ENCODE measurements at places on chromosomes 1 and 21. TPM values are rescaled to one million over a fixed set of nuclear protein-coding genes. Genes with fewer than 3 reads are reported as not detected.
A peak's percentile ranks its signal among the peaks of the same experiment; 100 is the strongest.

The WNT3A gene
- total RNA-seq: not detected

The AMY2A gene
- 0.64 TPM for total RNA-seq

GRCh38 chr1:235403593-235403992 is 36.4 kb downstream of the TBCE start:
- H3K4me1 ChIP-seq: peaks cover 3% of the 10 kb centered on the region
- H3K27ac ChIP-seq: no peak overlapping the region
- no peak overlapping the region for H3K4me3 ChIP-seq
- peaks cover 16% of the 10 kb centered on the region for H3K36me3 ChIP-seq
- H3K27me3 ChIP-seq: no peaks in the 10 kb centered on the region

GRCh38 chr1:230750576-230750975 is 3.4 kb downstream of the CAPN9 start:
- DNase-seq: no peak
- no peak overlapping the region for H3K4me3 ChIP-seq
- H3K27me3 ChIP-seq: no peaks in the 10 kb centered on the region
- H3K36me3 ChIP-seq: no peaks in the 10 kb centered on the region

The HSF2BP gene
- total RNA-seq: not detected

DNA sequence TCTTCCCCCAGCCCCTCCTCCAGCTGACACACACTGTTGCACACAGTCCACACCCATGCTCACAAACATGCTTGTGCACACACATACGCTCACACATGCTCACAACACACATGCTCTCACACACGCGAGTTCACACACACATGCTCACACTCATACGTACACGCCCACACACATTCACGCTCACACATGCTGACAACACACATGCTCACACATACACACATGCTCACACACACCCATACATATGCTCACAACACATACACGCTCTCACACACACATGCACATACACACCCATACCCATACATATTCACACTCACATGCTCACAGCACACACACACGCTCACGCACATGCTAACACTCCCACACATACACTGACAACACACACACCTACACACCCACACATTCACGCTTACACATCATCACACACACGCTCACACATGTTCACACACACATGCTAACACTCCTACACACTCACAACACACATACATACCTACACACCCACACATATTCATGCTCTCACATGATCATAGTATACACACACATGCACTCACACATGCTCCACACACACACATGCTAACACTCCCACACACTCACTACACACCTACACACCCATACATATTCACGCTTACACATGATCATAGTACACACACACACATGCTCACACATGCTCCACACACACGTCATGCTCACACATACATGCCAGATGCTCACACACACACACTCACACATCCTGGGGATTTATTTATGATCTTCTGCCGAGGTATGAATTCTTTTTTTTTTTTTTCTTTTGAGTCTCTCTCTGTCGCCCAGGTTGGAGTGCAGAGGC is 10.7 kb downstream of the DRAXIN start:
- H3K4me1 ChIP-seq: peaks cover 11% of the 10 kb centered on the region
- no peak overlapping the region for H3K4me3 ChIP-seq
- H3K36me3 ChIP-seq: no peaks in the 10 kb centered on the region

- no peak overlapping the region for H3K27ac ChIP-seq
- no peak for DNase-seq
- H3K36me3 ChIP-seq: no peaks in the 10 kb centered on the region
- H3K27me3 ChIP-seq: peaks cover 13% of the 10 kb centered on the region
- peaks cover 57% of the 10 kb centered on the region for H3K4me1 ChIP-seq
Observed at GRCh38 chr1:152107984-152108881, 7.0 kb downstream of the TCHH start.

GRCh38 chr1:226651732-226652105 is 87.4 kb downstream of the ITPKB start:
- H3K4me1 ChIP-seq: peaks cover 6% of the 10 kb centered on the region
- no peak overlapping the region for H3K27ac ChIP-seq
- no peaks in the 10 kb centered on the region for H3K27me3 ChIP-seq
- H3K4me3 ChIP-seq: no peak overlapping the region
- no peak for DNase-seq

The COL16A1 gene
- 29.2 TPM for total RNA-seq

The RCSD1 gene
- 34.2 TPM for total RNA-seq

The RNU1-4 gene
- 1,011 TPM for total RNA-seq

GRCh38 chr1:58749646-58750045 is 34.2 kb downstream of the JUN start:
- DNase-seq: no peak
- H3K4me3 ChIP-seq: no peak overlapping the region
- H3K27ac ChIP-seq: no peak overlapping the region
- H3K4me1 ChIP-seq: peaks cover 2% of the 10 kb centered on the region

GRCh38 chr21:36297938-36298572 is 21.9 kb upstream of the MORC3 start:
- H3K4me1 ChIP-seq: no peaks in the 10 kb centered on the region
- H3K27ac ChIP-seq: no peak overlapping the region
- H3K4me3 ChIP-seq: no peak overlapping the region
- no peaks in the 10 kb centered on the region for H3K27me3 ChIP-seq
- H3K36me3 ChIP-seq: no peaks in the 10 kb centered on the region

DNA sequence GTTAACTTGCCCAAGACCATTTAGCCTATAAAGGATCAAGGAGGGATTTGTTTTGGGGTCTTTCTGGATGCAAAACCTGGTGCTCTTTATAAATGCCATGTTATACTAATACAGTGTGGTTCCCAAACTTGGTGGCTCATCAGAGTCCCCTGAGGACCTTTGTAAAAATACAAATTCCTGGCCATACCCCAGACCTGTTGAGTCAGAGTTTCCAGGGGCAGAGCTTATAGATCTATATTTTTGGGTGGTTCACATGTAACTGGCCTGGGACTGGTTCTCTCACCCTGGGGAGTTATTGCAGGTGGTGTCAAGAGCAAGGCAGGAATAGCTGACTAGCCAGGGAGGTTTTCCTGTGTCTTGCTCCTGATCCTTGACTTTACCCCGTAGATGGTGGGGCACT is 136.9 kb upstream of the HNRNPU start:
- H3K36me3 ChIP-seq: no peaks in the 10 kb centered on the region
- no peak for DNase-seq
- H3K4me3 ChIP-seq: no peak overlapping the region
- no peaks in the 10 kb centered on the region for H3K4me1 ChIP-seq
- H3K27me3 ChIP-seq: no peaks in the 10 kb centered on the region
- no peak overlapping the region for H3K27ac ChIP-seq

DNA sequence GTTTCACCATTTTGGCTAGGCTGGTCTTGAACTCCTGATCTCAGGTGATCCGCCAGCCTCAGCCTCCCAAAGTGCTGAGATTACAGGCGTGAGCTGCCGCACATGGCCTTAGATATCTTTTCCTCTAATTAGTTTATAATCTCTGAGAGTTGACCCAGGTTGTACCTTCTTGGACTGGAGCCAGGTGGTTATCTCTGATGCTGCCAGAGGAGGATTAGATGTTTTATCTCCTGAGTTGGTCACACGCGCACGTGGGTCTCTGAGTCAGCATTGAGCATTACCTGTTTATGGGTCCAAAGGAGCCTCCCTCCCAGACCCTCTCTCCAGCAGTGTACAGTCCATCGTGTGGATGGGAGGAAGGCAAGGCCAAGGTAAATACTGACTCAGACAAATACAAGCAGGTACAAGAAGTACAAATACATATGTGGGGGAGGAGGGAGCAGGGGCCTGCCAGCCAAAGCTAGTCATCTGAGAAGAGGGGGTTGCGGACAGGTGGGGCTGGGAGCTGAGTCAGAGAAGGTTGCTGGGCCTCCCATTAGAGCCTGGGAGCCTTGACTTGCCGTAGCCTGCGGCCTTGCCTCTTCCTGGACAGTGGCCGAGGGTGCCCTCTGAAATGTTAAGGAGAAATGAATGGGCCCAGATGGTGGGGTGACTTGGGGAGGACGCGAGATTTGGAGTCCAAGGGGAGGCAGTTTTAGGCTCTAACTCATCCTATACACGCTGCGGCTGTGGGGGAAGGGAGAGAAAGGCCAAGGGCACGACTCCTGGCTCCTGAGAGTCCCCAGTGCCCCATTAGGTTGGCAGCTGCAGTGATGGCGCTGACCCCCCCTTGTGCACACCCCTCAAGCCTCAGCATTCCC is 13.1 kb downstream of the IL6R start:
- H3K4me3 ChIP-seq: no peak overlapping the region
- DNase-seq: no peak
- H3K36me3 ChIP-seq: no peaks in the 10 kb centered on the region
- H3K27me3 ChIP-seq: no peaks in the 10 kb centered on the region
- peak overlapping the region; percentile 97 for H3K27ac ChIP-seq

The RGS1 gene
- 0.34 TPM for total RNA-seq

The KCNE2 gene
- not detected for total RNA-seq

The C1orf226 gene
- total RNA-seq: 5.5 TPM

The PLEKHN1 gene
- total RNA-seq: not detected

DNA sequence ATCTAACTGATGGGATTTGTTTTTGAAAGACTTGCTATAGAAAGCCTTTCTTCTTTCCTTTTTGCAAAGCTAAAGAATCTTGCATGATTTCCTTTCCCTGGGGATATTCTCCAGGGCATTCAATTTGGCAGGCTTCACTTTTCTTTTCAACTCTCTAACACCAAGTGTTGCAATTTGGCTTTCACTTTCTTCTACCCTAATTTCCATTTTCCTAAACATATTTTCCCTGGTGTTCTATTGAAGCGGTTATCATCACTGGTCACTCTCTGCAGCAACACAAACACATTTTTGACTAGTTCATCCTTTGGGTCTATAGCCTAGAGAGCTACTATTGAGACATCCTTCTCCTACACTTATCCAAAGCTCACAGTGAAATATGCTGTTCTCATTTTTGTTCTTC is 424.5 kb downstream of the NEGR1 start:
- H3K27ac ChIP-seq: no peak overlapping the region
- H3K4me1 ChIP-seq: no peaks in the 10 kb centered on the region
- H3K27me3 ChIP-seq: no peaks in the 10 kb centered on the region
- DNase-seq: peak; percentile 10
- no peak overlapping the region for H3K4me3 ChIP-seq
- no peaks in the 10 kb centered on the region for H3K36me3 ChIP-seq

DNA sequence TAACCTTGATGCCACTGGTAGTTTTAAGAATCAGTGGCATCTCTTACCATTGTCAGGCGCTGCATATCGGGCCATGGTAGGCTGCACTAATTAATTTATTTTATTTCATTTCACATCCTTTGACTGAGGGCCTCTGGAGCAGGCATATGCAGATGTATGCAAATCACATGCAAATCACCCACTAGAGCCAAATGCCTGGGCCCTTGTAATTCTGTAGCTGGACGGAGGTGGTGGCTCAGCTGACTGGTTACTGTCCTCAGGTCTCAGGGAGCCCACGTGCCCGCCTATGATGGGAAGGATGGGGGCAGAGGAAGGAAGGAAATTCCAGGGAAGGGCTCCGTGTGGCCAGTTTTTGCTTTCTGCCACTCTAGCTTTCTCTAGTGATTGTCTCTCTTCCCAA is 122.7 kb downstream of the IGSF21 start:
- peaks cover 13% of the 10 kb centered on the region for H3K27me3 ChIP-seq

The DIO1 gene
- not detected for total RNA-seq

GRCh38 chr21:42582787-42583476 is 69.3 kb downstream of the SLC37A1 start:
- DNase-seq: no peak
- H3K4me1 ChIP-seq: peaks cover 6% of the 10 kb centered on the region
- H3K27me3 ChIP-seq: no peaks in the 10 kb centered on the region
- no peak overlapping the region for H3K27ac ChIP-seq
- H3K36me3 ChIP-seq: peaks cover 6% of the 10 kb centered on the region
- H3K4me3 ChIP-seq: no peak overlapping the region

The MPZ gene
- 2.1 TPM for total RNA-seq
